Amniotic epithelial cell (primary cell): ENCODE measurements at places on chromosomes 7 and 10.

DNA sequence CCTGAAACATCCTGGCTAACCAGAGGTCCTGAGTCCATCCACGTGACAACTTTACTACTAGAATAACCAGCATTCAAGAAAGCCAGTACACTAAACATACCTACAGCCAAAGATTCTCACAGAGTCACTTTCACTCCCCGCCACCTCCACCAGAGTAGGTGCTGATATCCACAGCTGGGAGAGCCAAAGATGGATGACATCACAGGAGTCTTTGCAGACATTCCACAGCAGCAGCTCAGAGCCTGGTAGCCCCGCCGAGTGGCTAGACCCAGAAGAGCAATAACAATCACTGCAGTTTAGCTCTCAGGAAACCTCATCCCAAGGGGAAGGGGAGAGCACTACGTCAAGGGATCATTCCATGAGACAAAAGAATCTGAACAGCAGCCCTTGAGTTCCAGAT lies 13.5 kb upstream of the ADAM22 start:
- no peak for DNase-seq

GRCh38 chr10:20257422-20257821 lies 441.2 kb downstream of the PLXDC2 start:
- DNase-seq = no peak

DNA sequence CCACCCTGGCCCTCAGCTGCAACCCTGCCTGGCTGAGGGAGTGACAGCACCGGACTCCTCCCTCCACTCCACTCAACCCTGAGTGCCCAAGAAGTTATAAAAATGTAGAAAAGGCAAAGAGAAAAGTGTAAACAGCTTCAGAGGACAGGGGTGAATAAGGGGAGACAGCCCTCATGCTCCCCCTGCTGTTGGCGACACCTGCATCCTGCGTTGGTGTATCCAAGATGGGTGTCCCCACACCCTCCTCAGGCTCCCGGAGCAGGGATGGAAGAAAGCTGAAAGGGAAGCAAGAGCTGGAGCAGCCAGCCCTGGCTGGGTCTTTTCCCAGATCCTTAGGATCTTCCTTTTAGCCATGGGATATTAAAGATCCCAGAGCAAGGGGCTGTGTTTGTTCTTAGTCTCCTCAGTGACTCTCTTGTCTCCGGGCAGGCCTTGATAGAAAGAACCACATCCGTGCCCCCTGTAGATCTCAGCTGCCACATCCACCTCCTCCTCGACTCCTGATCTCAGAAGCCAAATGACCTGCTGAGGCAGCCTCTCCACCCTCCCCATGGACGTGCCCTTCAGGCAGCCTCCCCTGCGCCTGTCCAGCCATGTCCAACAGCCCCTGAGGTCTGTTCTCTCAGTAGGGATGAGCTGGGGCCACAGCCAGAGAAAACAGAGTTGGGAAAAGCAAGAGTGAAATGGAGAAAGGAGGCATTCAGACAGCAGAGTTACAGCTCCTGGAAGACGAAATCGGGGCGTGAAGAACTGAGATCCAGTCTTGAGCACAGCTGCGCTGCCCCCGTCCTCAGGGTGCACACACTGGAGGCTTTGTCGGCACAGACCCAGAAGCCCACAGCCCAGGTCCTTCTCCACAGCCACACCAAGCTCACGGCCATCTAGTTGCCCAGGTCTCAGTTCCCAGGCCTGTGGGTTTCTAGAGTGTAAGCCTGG lies 6.8 kb downstream of the FAM131B start:
- no peak for DNase-seq

DNA sequence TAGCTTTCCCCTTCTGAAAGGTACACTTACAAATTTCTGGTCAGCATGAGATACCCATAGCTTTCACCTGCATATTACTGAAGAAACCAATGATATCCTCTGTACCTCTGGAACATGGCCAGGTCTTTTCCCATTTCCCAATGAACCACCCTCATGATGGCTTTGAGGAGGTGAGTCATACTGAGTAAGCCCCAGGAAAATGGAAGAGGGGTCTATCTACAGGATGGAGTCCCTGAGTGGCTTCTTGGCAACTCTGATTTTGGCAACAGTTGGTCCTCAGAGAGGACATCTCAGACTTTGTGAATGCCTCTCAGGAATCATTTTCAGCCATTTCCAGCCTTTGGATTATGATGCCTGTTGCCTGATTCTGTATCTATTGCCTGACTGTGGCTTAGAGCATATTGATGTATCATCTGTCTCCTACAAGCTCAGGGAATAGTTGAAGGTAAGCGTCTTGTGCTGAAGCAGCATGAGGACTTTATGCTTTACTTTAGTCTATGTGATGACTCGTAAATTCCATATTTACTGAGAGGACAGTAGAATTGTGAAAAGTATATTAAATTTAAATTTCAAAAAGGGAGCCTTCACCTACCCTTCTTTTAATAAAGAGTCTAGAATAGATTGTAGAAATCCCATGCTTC lies 84.7 kb upstream of the DKK1 start:
- no peak for DNase-seq
